ENCODE measurements at places on chromosomes 5 and 9.

GRCh38 chr5:166581826-166582225 is 1709.6 kb upstream of the WWC1 start:
- DNase-seq = no peak

- no peak for DNase-seq
Measured at GRCh38 chr9:96023486-96023885, 148.0 kb downstream of the ERCC6L2 start.

- no peak for DNase-seq
Measured at GRCh38 chr9:116547729-116548426, 139.2 kb upstream of the TRIM32 start.

DNA sequence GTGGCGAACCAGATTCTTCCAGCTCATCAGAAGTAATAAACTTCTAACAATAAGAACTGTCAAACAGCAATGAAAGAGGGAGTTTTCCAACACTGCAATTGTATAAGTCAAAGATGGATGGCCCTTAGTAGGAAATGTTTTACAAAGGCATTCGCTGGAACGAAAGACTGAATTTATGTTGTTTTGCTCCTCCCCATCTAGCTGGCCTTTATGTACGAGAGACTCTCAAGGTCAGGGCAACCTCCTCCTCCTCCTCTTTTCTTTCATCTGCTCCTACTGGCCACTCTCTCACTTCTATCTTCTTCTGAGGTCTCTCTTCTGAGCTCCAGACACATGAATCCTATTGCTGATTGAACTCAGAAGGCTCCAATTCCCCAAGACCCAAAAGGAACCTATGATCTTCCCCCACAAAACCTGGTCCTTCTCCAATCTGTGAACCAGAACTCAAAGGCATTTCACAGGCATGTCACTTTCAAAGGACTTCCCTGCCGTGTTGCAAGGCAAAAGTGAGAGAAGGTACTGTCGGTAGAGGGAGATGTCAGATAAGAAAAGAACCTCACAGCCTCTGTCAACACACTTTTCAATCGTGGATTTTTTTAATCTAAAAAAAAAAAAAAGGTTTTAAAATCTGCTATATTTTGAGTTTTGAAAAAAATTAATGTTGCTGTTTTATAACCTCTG is 28.5 kb upstream of the PUM3 start:
- peak; percentile 39 for DNase-seq

DNA sequence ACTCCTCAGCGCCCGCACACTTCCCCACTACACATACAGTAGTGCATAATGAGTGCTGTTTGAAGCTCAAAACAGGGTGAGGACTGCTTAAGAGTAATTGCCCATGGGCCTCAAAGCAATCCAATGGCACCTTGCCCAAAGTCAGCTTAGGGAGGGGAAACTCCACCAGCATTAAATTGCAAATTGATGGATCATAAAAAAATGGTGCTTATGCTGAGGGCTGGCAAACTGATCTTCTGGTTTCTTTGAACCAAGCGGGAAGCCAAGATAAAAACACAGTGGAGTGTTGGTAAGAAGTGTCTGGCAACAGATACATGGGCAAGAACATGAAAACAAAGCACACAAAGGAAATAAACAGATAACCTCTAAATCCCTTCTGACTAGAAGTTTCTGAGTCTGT is 28.0 kb downstream of the TLE1 start:
- no peak for DNase-seq

- DNase-seq = no peak
Measured at GRCh38 chr5:122515709-122516431, 203.8 kb downstream of the SNCAIP start.

DNA sequence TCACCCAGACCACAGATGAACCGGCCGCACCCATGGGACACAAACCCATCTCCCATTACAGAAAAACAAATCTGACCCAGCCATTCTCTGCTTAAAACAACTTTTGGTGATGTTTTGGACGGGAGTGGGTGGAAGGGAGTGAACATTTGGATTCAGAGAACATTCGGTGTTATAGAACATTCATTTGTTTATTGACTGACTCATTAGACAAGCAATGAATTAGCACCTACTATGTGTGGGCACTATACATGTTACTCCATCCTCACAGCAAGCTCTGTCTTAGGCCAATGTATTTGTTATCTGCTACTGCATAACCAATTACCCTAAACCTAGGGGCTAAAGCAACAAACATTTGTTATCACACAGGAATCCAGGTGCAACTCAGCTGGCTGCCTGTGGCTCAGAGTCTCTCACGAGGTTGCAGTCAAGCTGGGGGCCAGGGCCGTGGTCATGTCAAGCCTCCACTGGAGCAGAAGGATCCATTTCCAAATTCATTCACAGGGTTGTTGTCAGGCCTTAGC is 5.1 kb upstream of the ERGIC1 start:
- DNase-seq = no peak

- no peak for DNase-seq
Measured at GRCh38 chr5:119360905-119361593, 5.2 kb downstream of the TNFAIP8 start.

GRCh38 chr9:93453047-93453914 is at the start of gene FAM120AOS:
Gene FAM120AOS, minus strand, starts transcription at chr9:93453581. Its CDS starts 872 bp downstream, at chr9:93452709.
- DNase-seq = peak; percentile 73

- DNase-seq = no peak
Measured at GRCh38 chr5:111159845-111160244, 64.3 kb upstream of the CAMK4 start.

DNA sequence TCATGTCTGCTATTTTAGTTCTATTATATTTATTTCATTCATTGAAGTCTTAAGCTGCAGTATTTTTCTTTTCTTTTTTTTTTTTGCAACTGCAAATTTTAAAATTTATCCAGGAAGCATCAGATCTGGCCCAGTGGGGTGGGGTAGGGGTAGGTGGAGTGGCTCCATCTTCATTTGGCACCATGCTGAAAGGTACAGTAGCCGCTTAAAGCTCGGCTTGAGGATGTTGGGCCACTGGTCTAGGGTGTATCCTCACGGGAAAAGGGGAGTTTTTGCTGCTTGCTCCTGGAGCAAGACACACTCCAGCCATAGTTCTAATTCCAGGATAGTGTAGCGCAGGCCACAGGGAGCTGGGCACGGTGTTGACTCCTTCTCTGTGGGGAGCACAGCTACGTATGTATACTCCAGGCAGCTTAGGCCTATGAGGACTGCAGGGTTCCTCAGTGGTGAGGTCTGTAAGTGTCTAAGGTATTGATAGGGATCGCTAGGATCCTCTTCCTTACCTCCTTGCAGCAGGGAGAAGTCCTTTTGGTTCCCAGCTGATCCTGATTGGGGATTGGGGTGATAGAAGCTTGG is 22.7 kb downstream of the RCL1 start:
- DNase-seq = no peak

- no peak for DNase-seq
Measured at GRCh38 chr5:163913548-163913947, 408.1 kb downstream of the MAT2B start.

DNA sequence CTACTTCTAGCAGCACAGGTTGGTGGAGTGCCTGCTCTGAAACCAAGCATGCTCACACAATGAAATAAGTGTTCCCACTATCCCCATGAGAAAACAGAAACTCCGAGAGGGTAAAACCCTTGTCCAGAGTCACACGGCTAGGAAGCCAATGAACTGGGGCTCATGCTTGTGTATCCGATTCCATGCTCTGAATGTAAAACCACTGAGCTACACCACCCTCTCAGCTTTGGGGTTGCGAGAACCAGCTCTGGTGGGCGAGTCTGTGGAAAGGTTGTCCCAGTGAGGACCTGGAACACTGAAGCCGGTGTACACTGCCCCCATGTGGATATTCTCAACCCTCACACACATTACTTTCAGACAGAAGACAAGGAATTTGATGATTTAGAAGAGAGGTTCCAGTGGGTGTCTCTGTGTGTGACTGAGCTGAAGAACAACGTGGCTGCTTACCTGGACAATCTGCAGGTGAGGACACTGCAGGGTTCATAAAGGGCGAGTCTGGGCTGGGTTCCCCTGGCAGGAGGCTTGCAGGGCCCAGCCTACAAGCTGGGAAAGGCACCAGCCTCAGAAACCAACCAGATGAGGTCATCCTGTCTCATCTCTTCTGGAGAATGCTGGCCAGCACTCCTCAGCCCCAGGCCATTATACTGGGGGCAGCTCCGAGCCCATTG is 37.4 kb downstream of the ARHGEF37 start:
- DNase-seq = no peak

- no peak for DNase-seq
Measured at GRCh38 chr5:127865273-127865672, 162.1 kb downstream of the CCDC192 start.

GRCh38 chr9:35538361-35539234 is 48.7 kb downstream of the RUSC2 start:
- DNase-seq = no peak

DNA sequence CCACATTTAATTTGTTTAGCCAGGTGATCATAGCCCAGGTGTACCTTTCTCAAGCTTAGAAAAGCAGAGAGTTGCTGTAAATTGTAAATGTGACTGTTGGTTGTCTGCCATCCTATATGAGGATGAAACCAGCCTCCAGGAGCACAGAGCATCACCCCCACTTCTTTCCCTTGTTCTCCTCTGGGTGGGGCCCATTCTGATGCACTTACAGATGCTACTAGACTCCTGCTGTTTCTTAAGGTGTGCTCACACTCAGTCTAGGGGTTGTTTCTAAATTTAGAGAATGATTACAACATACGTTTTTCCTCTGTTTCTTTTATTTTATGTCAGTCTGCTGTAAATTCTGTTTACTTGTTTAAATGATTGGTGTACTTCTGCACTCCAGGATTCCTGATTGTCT is 10.5 kb downstream of the PTCD2 start:
- DNase-seq = no peak

DNA sequence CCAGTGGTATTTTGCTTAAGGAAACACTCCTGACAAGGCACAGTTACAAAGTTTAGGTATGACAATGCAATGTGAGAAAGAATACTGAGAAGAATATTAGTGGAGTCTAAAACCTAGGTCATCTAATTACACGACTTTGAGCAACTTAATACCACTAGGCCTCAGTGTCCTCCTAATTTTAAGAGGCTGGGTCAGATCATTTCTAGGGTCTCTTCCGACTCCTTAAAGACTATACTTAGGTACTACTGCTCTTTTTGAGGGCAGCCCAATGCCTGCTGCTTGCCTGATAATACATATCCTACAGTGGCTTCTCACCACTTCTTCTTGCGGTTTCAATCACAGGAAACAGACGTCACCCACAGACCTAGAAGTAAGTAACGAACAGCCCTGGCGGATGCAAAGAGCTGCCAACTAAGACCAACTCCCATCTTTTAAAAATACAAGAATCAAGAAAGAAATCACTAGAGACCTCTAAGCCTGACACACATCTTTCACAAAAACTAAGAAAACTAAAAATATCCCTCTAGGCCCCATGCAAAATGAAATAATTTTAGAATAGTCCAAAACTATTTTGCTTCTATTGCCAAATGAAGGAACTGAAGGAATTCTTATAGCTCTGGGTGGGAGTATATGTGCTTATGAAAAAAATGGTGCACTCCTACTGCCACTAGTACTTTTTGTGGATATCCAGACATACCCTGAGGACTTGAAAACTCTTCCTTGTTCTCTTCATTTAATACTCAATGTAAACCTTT is 13.1 kb downstream of the DIAPH1 start:
- DNase-seq = peak; percentile 87

GRCh38 chr5:178542455-178542854 is 47.7 kb downstream of the COL23A1 start:
- no peak for DNase-seq

DNA sequence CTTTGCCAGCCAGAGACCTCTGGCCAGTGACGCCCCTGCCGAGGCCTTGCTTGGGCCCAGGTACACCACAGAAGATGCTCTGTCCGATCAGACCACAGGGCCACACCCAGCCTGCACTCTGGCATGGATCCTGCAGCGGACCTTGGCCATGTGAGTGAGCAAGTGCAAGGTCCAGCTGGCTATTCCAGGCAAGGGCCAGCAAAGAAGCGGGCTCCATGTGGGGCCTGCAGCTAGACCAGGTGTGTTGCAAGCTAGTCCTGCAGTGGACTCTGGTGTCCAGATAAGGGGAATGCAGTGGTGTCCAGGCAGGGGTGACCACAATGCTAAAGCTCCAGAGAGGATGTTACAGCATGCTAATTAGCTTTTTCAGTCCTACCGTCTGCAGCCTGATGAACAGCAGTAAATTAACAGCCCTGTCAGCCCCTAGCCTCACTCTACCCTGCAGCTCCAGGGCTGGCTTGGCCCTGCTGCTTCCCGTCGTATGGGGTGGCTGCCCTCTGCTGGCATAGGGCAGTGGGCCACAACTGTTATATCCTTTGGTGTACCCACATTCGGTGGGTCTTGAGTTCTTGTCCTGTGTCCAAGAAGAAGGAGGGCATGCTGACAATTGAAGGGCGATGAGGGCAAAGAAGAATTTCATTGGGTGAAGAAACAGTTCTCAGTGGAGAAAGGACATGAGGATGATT is 284.5 kb upstream of the POU5F2 start:
- no peak for DNase-seq

DNA sequence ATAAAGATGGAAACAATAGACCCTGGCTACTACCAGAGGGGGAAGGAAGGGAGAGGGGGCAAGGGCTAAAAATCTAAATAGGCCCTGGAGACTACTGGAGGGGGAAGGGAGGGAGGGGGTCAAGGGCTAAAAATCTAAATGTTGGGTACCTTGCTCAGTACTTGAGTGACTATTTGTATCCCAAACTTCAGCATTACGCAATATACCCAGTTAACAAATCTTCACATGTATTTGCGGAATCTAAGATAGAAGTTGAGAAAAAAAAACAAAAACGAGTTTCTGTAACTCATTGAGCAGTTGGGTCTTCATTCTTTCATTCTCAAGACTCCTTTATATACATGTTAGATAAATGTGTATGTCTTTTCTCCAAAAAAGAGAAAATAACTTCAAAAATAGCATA is 537.4 kb downstream of the TAF11L14 start:
- DNase-seq = no peak

GRCh38 chr9:96333958-96334357 is 32.0 kb upstream of the HSD17B3 start:
- DNase-seq = no peak

All from naive thymus-derived CD4-positive, alpha-beta T cell (primary cell).